ENCODE measurements at places on chromosomes 6 and 20.

GRCh38 chr6:160782228-160782627 lies 80.2 kb downstream of the PLG start:
- no peak for DNase-seq

DNA sequence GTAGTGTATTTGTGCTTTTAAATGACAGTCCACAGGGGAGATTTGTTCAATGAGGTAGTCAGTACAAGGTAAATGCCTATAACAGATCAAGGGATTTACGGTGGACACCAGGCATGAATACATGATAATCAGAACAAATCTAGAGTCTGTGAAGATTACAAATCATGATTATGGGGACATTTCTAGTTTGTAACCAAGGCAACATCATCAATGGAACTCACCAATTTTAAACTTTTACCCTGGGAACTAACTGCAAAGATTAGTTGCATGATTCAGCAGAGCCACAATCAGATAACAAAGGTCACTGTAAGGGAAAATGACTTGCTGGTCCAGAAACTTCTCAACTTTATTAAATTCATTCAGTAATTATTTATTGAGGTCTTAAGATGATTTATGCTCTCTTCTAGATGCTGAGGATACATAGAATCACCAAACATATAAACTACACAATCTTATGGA lies at the start of gene CRISP1:
Gene CRISP1, minus strand, starts transcription at position 51 of the 459 bp plus-strand sequence. CDS start 9,135 bp downstream, outside the sequence.
- DNase-seq = no peak

DNA sequence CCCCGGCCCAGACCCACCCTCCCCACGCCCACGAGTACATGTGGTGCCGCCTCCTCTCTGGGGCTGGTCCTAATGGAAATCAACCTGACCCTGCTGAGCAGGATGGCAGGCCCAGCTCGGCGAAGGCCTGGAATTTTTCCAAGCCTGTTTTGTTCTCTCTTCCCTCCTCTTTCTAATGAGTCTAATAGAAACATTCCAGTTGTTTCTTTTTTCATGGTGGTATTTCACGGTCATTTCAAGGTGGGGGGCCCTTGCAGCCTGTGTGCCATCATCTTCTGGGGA lies 16.6 kb downstream of the SMOC2 start:
- no peak for DNase-seq

GRCh38 chr6:148244217-148244935 lies 98.3 kb upstream of the SASH1 start:
- peak; percentile 34 for DNase-seq

GRCh38 chr20:53258741-53259140 lies 286.6 kb downstream of the TSHZ2 start:
- DNase-seq = no peak

GRCh38 chr20:62736026-62736406 lies 27.4 kb downstream of the NTSR1 start:
- DNase-seq = no peak

DNA sequence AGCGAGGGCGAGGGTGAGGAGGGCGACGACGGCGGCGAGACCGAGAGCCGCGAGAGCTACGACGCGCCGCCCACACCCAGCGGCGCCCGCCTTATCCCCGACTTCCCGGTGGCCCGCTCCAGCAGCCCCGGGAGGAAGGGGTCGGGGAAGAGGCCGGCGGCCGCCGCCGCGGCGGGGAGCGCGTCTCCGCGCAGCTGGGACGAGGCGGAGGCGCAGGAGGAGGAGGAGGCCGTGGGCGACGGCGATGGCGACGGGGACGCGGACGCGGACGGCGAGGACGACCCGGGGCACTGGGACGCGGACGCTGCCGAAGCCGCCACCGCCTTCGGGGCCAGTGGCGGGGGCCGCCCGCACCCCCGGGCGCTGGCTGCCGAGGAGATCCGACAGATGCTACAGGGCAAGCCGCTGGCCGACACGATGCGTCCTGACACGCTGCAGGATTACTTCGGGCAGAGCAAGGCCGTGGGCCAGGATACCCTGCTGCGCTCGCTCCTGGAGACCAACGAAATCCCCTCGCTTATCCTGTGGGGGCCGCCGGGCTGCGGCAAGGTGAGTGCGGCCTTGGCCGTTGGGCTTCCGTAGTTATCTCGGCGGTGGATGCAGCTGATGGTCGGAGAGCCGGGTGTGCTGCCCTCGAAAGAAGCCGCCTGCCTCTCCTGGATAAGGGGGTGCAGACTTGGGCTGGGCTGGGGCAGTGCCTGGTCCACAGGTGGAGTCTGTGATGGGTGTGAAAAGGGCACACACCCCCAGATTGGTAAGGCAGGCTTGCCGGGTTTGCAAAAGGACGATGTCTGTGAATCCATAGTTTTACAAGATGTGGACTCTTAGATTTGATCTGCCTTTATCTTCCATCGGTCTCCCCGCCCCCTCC lies 938 bp downstream of the WRNIP1 start:
- peak; percentile 42 for DNase-seq

- DNase-seq = peak; percentile 31
Observed at GRCh38 chr6:170227521-170227983, 63.3 kb downstream of the DLL1 start.

- DNase-seq = no peak
Observed at GRCh38 chr20:18513208-18513607, 5.5 kb downstream of the SEC23B start.

Measured in NCI-H524 (cell line).